ENCODE measurements at places on chromosomes 3 and 15.

DNA sequence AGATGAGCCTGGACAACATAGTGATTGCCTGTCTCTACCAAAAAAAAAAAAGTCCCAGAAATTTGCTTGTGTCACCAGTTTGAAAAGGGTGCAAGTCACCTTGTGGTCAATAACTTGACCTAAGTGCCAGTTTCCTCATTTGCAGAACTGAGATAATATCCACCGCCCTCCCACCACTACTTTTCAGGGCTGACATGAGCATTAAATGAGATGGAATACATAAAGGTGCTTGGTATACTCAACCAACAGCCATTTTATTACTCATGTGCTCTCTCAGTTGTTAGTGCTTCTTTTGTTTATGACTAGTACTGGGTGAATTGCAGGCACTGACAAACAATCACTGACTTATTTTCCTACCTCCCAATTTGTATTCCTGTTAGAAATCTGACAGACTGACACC is 340.5 kb upstream of the SATB1 start:
- DNase-seq = no peak

- DNase-seq = no peak
These were observed 132.9 kb upstream of the SLC6A11 start for GRCh38 chr3:10683106-10683505.

DNA sequence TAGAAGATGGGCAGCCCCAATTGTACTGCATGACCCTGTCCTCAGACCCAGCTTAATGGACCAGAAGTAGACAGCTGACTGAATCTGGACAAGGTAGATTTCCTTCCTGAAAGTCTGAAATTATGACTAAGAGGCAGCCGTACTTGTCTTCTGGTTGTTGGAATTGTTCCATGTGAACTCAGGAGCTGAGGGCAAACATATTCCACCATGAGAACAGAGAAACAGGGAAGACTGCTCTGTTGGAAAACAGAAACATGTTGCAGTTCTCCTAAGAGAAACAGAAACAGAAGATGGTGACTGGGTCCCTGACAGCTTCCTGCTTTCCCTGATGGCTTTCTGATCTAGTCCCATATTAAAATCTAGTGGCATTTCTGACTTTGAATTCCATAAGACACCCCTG is 24.1 kb downstream of the POPDC2 start:
- DNase-seq = no peak

DNA sequence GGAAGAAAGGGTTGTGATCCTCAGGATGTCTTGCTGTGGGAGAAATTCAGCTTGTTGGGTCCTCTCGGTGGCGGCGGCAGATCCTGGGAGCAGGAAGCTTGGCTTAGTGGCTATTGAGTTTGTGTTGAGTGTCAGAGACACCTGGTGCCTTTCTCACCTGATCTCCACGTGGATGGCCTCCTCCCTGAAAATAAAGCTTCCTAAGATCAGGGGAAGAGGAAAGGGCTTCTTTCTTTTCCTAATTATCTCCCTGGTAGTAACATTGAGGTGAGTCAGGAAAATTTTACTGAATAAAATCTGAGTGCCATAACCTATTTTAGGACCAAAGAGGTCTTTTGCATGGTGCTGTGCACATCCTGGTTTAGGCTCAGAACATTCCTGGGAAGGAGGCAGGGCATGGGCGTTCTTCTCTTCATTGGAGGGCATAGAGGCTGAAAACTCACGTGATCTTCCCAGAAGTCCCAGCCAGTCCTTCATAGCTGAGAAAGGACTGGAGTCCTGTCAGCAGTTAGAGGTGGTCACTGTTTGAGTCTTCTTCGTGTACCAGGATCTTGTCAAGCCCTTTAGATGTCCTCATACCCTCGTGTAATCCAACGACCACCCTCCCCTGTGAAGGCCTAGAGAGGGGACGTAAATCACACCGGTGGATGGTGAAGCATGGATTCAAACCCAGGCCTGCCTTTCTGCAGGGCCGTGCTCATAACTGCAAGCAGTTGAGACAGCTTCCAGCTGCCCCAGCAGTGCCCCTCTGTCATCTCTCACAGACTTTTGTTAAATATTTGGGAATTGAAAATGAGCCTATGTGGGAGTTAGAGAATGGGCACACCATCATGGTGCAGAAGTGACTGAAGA is 1.1 kb downstream of the CMTM8 start:
- no peak for DNase-seq

DNA sequence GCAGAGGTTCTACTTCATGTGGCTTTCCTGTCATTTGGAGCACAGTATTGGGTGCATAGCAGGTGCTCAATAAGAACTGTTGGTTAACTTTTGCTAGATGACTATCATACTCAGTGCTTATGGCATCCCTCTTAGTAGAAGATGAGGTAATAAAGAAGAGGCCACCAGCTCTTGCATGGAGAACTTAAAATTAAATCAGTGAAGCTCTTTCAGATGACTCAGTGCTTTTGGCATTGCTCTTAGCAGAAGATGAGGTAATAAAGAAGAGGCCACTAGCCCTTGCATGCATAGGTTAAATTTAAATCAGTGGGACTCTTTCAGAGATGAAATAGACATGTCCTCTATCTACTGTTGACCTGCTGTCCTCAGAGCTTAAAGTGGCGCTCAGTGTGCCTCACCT is 109.4 kb upstream of the FGF7 start:
- no peak for DNase-seq

- DNase-seq = no peak
These were observed 58.2 kb upstream of the TP63 start for GRCh38 chr3:189573004-189573403.

DNA sequence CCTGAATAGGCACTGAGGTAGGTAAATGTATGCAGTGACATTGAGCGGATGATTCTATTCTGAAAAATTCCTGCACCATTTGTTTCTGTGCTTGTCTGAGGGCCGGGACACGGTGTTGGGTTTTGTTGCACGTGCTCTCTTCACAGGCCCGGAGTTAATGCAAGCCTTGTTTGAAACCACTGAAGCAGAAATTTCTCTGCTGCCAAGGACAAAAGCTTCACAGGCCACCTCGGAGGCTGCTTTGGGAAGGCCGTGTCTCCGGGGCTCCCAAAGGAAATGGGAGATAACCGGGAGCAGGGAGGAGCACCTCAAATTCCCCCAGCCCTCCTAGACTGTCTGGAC is 179.4 kb downstream of the OPA1 start:
- DNase-seq = no peak

DNA sequence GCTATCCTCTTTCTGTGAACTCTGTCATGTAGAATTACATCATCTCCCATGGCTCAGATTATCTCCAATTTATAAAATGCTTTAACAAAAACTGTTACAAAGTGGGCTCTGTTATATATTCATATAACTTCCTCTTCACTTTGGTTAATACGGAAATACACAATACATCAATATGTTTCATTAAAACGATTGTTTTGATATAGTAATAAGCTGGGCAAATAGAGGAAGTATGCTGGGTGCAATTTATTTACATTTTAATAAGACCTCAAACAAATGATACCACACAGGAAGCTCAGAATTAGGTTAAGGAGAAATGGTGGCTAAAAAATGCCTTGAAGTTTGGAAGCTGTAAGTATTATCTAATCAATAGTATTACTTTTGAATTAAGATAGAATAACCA is 331.0 kb downstream of the ZBTB20 start:
- no peak for DNase-seq

GRCh38 chr15:69305933-69306568 is 7.3 kb downstream of the PAQR5 start:
- no peak for DNase-seq

GRCh38 chr15:61115241-61115640 is 113.9 kb downstream of the RORA start:
- DNase-seq = no peak
